Muscle of back (tissue), 13 donors: ENCODE measurements at places on chromosomes 1 and 21. TPM values are rescaled to one million over a fixed set of nuclear protein-coding genes. Genes with fewer than 3 reads are reported as not detected.

Gene CD48
- polyA plus RNA-seq: 1.9 TPM

Gene SPRR2F
- polyA plus RNA-seq: not detected

DNA sequence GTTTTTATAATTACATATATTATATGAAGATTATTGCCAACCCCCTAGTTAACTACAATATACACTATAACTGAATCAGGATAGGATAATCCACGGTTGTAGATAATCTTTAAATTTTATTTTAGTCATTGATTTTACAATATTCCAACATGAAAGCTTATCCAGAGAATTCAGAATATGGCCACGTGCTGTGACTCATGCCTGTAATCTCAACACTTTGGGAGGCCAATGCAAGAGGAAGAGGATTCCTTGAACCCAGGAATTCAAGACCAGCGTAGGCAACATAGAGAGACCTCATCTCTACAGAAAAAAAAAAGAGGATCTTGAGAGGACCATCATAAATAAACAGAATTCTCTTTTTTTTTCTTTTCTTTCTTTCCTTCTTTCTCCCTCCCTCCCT, 119.6 kb upstream of the CACYBP start:
- no peak for DNase-seq

- DNase-seq: no peak
These were observed 48.5 kb downstream of the C8B start for GRCh38 chr1:56917356-56917755.

DNA sequence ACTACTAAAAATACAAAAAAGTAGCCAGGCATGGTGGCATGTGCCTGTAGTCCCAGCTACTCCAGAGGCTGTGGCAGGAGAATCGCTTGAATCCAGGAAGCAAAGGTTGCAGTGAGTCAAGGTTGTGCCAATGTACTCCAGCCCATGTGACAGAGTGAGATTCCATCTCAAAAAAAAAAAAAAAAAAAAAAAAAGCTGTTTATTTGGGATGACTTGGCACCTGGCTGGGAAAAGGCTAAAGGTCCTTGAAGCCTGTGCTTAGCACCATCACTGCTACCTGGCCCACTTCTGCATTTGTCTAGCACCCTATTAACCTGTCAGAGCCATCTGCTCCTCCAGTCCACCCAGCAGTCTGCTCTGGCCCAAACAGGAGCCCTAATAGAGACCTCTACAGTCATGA, 25.0 kb downstream of the PRDX6 start:
- no peak for DNase-seq

GRCh38 chr1:4975856-4976255, 321.4 kb downstream of the AJAP1 start:
- DNase-seq: no peak

GRCh38 chr1:50106095-50106761, 2.5 kb upstream of the ELAVL4 start:
- DNase-seq: no peak

Gene MRPL24
- 58.4 TPM for polyA plus RNA-seq

DNA sequence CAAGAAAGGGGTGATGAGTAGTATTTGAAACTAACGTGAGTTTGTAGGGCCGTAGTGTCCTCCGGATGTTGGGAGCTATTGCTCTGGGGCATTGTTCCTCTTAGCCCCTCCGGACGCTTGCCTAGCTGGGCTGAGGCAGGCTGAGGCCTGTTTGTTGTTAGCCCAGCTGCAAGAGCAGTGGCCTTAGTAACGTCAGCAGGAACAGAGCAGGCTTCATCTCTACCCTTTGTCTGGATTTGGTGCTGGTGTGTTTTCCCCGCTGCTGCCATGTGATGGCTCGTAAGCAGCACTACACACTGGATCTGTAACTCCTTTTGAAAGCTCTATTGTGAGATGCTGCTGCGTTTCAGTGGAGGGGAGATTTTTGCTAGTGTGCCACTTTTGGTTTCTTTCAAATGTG, 57.6 kb downstream of the DNM3 start:
- no peak for DNase-seq

DNA sequence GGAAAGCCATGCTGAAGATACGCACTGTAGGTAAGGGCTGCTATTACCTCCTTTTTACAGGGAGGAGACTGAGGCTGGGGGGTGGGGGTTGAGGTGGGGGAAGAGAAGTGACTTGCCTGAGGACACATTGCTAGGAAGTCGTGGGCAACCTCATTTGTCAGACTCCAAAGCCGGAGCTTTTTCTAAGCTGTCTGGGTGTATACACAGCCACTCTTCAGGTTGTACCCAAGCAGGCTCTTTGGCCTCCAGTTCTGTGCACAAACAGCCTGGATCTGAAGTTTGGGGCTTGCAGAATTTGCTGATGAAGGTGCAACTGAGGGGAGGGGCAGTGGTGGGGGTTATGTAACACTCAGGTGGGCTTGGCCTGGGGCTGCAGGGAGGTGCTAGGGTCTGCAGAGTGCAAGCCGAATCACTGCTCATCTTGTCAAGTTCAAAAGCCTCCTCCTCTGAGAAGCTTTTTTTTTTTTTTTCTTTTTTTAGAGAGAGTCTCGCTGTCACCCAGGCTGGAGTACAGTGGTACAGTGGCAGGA, 16.9 kb downstream of the TINAGL1 start:
- DNase-seq: no peak

GRCh38 chr1:86464819-86465218, 3.9 kb upstream of the CLCA1 start:
- no peak for DNase-seq

GRCh38 chr1:39048745-39049370, 22.7 kb downstream of the NDUFS5 start:
- no peak for DNase-seq

DNA sequence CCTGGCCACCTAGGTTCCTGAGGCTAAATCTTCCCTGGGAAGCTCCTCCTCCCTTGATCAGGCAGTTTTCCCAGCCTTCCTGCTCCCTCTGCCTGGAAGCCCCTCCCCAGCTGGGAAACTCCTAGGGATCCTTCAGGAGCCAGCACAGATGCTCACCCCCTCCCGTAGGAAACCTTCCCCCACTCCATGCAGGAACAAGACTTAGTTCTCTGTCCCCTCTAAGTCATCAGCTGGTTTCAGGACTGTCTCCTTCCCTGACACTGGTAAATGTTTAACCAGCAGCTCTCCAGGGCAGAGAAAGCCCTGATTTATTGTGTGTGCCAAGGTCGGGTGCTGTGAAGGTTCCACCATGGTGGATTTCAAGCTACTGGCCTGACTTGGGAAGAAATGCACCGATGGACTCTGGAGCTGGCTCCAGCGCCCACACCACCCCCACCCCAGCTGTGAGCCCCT, 25.0 kb downstream of the TTC39A start:
- DNase-seq: no peak

Gene URB2
- 7.5 TPM for polyA plus RNA-seq

Gene KHDC4
- polyA plus RNA-seq: 35.0 TPM

DNA sequence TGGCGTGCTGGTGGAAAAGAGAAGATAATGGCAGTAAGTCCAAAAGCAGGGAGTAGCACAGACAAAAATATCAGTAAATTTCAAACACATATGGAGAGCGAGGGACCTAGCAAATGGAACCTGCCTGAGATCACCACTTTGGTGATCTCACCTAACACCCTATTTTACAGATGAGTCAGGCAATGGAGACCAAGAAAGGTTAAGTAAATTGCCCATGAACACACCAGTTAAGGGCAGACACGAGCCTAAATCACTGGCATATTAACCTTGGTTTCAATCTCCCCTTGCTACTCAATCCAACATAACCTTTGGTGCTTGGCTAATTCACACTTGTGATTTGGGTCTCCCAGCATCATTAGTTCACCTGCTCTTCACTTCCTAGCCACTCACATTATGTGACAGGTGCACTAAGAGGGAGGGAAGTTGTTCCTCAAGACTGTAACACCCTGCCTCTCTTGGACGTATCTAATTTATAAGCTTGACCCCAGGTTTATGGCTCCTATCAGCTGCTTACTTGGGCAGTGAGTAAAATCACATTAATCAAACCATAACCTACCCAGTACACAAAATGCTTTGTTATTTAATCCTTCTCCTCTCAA, 11.5 kb downstream of the ZNF697 start:
- DNase-seq: no peak

- peak; percentile 51 for DNase-seq
These were observed 168.9 kb upstream of the HOOK1 start for GRCh38 chr1:59645893-59646292.

Gene AGMAT
- 2.1 TPM for polyA plus RNA-seq

- DNase-seq: peak; percentile 72
These were observed 495 bp downstream of the PI4KB start for GRCh38 chr1:151326619-151327222.

Gene TMOD4
- polyA plus RNA-seq: 27.3 TPM

DNA sequence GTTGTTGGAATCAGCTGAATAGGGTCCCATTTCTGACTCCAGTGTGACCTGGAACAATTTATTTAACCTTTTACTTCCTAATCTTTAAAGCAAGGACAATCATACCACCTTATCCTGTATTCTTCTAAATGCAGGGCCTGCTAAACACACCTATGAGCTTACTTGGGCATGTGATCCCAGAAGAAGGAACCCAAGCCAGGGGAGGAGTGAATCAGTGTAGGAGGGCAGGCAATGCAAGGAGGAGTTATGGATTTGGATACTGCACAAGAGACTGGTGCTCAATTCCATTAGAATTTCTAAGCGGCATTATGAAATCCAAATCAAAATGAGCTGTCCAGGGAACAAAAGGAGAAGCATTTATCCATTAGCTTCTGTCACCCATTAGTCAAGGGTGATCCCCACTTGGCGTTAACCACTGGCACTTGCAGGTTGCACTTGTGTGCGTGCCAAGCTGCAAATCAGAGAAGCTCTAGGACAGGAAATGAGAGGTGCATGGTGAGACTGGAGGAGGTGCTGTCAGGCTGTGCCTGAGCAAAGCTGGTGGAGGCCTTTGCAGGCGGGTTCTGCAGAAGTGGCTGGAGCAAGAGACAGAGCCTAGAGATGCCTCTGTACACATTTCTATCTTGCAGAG, 297.2 kb upstream of the PLXNA2 start:
- DNase-seq: no peak

Gene UBL4B
- not detected for polyA plus RNA-seq

DNA sequence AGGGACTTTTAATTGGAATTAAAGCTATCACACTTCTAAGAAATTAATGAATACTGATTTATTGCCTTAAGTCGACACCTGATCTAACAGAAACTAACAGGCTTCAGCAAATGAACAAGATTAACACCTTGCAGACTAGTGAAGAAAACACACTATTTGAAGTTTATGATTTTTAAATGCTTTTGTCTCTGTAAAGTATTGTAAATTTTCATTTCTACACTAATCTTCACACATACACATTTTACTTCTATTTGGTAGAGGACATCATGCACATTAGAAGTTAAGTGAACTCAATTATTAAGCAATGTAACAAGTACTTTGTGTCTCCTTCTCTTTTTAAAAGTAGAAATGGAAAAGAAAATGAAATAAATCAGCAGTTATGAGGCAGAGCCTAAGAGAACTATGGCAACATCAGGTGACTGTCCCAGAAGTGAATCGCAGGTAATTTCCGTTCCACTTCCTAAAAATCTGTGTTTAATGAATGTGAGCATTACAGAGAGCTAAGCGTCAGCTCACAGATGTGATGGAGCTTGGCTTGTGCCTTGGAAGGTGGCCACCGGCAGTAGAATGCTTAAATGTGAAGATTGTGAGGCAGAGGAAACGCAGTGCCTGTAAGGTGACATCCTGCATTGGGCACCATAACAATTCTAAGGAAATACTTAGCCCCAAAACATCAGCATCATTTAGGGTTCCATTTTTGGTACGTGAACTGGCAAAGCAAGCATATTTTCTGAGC, 1.2 kb downstream of the PRMT2 start:
- no peak for DNase-seq

DNA sequence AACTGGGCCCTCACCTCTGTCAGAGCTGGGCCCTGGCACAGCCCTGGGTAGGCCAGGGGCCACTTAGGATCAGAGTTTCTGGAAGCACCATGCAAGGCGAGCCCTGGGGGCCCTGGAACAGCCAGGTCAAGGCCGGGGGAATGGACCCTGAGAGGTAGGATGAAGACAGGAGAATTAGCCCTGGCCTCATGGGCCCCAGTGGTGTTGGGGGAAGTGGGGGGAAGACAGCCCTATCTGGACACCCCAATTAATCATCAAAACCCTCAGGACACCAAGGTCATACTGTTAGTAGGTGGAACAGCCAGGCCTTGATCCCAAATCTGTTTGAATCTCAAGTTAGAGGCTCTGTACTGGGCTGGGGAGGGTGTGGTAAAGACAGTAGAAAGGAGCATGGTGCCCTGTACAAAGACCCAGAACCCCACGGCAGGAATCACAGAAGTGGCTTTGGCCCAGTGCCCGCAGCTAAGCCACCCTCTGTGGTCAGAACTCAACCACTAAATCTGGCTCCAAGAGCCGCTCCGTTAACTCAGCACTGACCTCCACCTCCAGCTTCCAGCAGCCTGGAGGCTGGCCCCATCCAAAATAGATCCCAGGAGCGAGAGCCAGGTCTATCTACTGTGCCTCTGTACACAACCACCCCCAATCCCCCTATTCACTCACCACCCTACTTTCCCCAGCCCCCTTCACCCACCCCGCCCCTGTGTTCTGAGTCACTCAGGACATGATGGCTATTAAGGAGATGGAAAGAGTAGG, 14.0 kb upstream of the TRIM63 start:
- DNase-seq: no peak

DNA sequence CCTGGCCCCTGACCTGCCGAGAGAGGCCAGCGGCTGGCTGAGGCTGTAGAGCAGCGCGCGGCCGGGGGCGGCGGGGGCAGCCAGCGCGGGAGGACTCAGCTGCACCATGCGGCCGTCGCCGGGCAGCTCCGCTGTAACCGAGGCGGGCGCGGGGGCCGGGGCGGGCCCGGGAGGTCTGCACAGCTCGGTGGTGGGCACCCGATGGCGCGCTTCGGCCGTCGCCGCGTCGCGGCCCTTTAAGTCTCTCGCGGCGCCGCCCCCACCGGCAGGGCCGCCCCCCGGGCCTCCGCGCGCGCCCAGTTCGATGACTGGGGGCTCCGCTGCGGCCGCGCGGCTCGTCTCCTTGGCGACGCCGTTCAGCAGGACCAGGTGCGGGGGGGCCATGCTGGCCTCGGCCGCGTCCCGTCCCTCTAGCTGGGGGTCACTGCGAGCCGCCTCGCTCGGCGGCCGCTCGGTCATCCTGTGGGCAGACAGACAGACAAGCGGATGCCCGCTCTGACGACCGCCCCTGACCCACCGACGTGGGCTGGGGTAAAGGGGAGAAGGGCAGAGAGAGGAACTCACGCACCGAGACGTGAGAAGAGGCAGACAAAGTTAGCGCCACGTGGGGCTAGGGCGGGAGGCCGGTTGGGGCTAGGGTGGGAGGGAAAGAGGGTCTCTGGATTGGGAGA, 6.5 kb downstream of the TAL1 start:
- DNase-seq: peak; percentile 33

GRCh38 chr1:88985032-88985431, 7.4 kb downstream of the KYAT3 start:
- DNase-seq: peak; percentile 79

Gene LCE1F
- not detected for polyA plus RNA-seq

- no peak for DNase-seq
These were observed 21.3 kb downstream of the SERINC2 start for GRCh38 chr1:31434101-31434871.

GRCh38 chr1:23422241-23422877, 2.2 kb downstream of the TCEA3 start:
- DNase-seq: peak; percentile 82

- no peak for DNase-seq
These were observed 597.6 kb downstream of the ADGRL2 start for GRCh38 chr1:82398357-82398756.

DNA sequence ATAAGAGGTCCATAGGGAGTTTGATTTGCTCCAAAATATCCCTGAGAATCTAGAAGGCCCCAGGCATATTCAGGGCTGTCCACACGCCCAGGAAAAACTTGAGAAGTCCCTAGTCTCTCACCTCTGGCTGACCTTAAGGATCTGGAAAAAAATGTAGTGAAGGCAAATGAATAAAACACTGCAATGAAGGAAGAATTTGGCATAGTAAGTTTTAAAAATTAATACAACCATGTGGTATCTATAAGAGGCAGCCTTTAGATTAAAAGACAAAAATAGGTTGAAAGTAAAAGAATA, 91.3 kb downstream of the COLGALT2 start:
- DNase-seq: peak; percentile 80
